ENCODE measurements at places on chromosomes 11 and 22.

DNA sequence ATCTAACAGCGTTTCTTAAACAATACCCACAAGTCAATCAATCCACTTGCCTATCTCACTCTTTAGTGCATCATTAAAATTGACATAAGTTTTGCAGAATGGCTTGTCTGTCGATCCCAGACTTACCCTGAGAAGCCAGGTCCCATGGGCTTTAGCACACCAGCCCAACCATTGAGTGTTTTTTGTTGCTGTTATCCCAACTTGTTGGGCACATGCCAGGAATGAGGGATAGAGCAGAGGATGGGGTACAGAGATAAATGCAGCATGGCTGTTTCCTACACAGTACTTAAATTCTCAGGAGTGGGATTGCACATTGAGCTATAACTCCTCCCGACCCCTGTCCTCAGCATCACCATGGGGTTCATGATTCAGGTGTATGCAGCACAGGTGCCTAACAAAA, 64.2 kb upstream of the RASSF10 start:
- DNase-seq, result no peak

DNA sequence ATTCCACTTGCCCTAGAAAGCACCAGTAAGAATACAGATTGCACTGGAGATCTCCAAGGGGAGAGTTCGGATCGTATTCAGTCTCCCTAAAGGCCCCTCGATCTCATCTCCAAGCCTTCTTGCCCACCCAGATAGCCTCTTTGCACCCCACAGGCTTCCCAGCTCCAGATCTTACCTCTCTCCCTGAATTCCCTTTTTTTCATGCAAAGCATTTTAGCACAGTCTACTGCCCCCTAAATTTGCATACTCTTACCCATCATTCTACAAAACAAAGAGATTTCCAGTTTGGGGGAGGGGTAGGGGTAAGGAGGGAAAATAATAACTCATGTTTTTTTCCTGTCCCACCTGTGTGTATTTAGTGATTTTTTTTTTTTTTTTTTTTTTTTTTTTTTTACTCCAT, 105.2 kb downstream of the NAV2 start:
- no peak for DNase-seq

GRCh38 chr11:25602149-25602548, 729.8 kb upstream of the ANO3 start:
- DNase-seq, result no peak

DNA sequence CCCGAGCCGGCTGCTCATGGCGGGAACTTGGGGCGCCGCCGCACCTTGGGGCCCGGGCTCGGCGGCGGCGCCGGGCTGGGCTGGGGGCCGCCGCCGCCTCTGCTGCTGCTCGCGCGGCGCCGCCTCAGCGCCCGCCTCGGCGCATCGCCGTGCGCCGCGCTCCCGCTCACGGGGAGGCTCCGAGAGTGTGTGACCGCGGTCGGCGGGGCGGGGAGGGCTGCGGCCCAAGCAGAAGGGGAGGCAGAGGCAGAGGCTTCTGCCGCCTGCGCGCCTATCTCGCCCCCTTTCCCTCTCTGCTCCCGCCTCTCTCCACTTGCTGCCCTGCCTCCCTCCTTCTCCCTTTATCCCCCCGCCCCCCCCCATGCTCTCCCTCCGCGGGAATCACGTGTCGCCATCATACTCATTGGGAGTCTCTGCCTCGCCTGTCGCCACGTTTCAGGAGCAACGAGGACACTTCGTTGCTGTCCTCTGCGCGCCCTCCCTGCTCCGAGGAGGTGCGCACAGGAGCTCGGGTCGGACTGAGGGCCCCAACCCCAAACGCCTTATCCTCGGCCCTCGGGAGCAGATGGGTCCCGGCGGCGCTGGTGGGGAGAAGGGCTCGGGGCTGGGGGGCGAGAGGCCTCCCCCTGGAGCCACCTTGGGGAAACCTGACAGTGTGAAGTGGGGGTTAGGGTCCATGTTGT, at the start of gene GUCY1A2:
Gene GUCY1A2, minus strand, starts transcription at position 258 of the 683 bp plus-strand sequence. CDS start 421 bp downstream, outside the sequence.
- no peak for DNase-seq

- peak; percentile 45 for DNase-seq
Measured at GRCh38 chr11:22875869-22876473, 15.7 kb upstream of the CCDC179 start.

DNA sequence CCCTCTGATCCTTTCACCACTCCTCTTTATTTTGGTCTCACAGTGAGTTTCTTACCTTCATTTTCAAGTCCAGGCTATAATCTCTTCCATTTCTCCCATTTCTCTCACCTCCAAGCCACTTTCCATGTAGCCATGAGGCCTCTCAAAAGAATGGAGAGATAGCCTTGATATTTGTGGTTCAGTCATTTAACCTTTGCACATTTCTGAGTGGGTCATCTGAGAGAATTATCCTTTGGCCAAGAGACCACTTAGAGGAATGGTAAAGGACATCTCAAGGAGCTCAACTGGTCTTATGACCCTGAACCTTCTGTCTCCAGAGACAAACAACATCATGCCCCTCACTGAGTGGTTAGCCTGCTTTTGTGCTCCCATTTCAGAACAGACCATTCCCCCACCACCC, 121.1 kb downstream of the KIRREL3 start:
- no peak for DNase-seq

DNA sequence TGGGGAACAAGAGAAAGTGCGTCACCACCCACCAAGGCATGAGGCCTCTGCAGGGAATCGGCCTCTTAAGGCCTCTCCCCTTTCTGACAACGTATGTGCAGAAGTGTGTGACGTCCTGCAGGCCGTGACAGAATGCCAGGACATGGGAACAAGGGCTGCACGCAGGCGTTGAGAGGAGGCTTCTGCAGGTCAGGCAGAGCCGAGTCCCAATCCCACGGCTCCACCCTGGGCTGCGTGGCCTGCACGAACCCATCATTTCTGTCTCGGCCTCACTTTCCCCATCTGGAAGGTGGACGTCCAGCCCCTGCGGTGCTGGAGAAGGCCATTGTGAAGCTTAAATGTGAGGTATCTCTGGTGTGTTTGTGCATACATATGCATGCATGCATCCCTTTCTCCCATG, 61.8 kb downstream of the SHANK2 start:
- no peak for DNase-seq
